Esophagus muscularis mucosa (tissue), 4 donors: ENCODE measurements at places on chromosomes 7 and 10. TPM values are rescaled to one million over a fixed set of nuclear protein-coding genes. Genes with fewer than 3 reads are reported as not detected.
A peak's percentile ranks its signal among the peaks of the same experiment; 100 is the strongest.

ABHD11 gene
- 7.7 TPM for total RNA-seq

TLX1 gene
- not detected for total RNA-seq

CALCR gene
- not detected for total RNA-seq

ASZ1 gene
- total RNA-seq: not detected

MASTL gene
- 3.0 TPM for total RNA-seq

EGFR gene
- total RNA-seq: 125 TPM

LRGUK gene
- 0.83 TPM for total RNA-seq

DNA sequence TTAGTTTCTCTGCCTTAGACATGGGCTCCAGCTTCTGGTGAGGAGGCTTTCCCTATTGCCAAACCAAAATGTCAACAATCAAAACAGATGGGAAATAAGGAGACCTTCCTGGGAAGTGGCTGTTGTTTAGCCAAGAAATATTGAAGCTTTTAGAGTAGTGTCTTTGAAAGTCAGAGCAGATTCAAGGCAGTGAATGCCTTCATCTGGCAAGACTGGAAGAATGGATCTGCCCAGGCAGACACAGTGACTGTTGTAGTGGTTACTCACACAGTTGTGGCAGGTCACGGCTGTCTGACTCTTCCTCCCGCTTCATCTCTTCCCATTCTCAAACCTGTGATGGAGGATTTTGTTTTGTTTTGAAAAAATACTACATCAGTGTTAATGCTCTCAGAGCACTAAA, 154.1 kb upstream of the ADO start:
- no peak for DNase-seq

GRCh38 chr10:5576780-5577624, 52.2 kb downstream of the CALML3 start:
- DNase-seq: no peak

DNA sequence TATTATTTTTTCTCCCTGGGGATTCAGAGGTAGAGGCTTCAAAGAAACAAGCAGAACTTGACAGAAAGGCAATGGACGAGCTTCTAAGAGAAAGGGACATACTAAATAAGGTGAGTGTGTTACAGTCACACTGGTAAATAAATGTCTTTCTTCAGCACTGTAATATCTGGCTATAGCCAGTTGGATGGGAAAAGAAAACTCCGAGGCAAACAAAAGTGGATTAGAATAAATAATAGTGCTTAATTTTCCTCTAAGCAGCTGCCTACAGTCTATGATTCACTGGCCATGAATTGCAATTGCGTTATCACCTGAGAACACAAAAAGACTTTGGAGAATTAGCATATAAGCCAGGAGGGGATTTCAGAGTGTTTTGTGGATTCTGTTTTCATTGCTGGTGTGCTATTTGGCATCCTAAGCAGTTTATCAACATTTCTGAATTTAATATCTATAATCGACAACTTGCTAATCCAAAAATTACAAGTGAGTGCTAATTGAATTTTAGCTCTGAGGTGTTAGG, 23.2 kb downstream of the CFAP58 start:
- no peak for DNase-seq

- DNase-seq: no peak
These were observed 317.7 kb upstream of the SEMA3C start for GRCh38 chr7:81236560-81236959.

GRCh38 chr10:77421591-77421990, 216.0 kb downstream of the KCNMA1 start:
- no peak for DNase-seq

DNA sequence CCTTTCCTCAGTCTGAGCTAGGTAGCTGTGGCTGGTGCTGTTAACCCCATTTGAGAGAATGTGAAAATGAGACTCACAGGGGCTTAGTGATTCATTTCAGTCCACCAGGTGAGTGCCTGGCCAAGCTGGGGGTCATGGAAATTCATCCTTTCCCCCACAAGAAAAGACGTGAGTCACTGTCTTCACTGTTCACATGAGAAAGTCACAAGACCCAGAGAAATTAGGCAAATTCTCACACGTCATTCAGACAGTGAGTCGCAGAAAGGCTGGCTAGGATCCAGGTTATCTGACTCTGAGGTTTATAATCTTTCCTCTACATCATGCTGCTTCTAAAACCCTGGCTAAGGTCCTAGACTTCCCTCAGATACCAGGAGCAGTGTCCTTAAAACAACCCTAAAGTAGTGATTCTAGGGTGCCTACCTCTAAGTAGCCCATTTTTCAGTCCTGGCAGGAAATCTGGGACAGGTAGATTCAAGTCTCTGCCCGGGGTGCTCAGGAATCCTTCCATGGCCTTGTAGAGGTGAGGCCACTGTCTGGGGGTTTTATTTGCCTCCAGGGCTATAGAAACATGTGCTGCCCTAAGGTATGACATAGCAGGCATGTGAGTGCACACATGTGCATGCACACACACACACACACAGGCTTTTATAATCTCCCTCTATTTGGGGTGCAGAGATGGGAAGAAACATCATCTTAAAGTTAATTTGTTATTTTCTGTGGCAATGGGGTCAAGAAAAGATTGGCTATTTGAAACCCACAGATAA, 427.9 kb upstream of the CELF2 start:
- no peak for DNase-seq

- no peak for DNase-seq
These were observed 72.1 kb downstream of the USP6NL start for GRCh38 chr10:11539191-11539868.

GRCh38 chr7:90424720-90425119, 21.5 kb downstream of the CLDN12 start:
- no peak for DNase-seq

GRCh38 chr10:73414230-73414945, 530 bp upstream of the ANXA7 start:
- DNase-seq: no peak

DNA sequence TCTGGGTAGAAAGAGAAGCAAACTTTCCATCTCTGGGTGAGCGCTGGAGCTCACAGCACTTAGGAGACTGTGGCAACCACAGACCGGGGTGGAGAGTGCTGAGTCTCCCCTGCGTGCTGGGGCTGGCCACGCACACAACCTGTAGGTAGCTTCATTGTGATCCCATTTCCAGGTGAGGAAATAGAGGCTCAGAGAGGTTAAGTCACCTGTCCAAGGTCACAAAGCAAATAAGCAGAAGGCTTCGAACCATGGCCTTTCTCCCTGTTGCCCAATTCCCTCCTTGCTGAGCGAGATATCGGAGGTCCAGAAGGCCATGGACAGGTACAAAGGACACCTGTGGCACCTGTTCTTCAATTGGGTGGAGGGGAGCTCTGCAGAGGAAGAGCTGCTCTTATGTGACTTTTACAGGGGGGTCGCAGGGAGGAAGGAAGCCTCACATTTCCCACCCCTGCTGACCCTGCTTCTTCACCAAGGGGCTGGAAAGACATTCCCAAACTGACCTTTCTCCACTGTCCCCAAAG, 39.4 kb downstream of the ZCCHC24 start:
- no peak for DNase-seq

GRCh38 chr7:75813084-75813483, 522 bp downstream of the CCL24 start:
- no peak for DNase-seq

DNA sequence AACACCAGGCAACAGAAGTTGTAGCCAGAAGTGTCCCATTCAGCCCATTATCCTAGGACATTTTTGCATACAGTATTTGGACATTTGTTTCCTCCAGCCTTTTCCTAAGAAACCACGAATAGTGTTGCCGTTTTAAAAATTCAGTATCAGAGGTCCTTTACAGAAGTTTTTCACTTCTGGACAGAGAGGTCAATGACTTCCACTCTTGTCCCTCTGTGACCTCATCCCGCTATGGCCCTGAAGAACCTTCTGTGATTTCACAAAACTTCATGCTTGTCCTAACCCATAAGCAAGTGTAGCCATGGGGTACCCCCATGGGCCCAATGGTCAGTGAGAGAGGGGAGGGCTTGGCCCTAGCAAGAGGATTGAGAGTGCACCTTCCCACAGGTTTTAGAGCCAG, 364.8 kb downstream of the TNS3 start:
- DNase-seq: peak; percentile 62

GRCh38 chr10:11763501-11763861, 21.3 kb downstream of the ECHDC3 start:
- no peak for DNase-seq

DNA sequence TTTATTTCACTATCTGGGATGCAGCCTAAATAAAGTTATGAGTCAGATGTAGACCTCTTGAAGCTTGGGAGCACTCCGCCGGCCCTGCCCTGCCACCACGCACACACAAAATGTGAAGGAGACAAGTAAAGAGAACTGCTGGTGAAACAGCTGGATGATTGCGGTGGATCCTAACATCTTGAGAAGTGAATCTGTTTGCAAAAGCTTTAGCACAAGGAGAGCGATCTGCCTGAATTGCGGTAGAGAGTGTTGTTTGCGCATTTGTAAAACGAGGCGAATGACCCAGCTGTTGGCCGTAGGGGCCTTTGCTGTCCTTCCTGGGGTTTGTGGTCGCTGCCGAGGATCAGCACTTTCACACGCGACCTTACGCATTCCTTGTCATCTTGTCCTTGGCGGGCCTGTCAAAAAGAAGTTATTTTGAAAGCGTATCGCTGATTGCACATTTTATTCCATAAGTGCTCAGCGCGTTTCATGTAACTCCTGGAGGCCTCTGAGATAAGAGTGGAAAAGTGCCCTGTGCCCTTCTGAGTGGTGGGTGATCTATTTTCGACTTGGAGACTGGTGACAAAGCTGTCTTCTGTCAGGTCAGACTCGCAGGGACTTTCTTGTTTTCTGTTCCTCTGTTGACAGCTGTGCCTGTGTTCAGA, 40.8 kb downstream of the RBM20 start:
- DNase-seq: no peak

- peak; percentile 99 for DNase-seq
These were observed 557 bp upstream of the SP4 start for GRCh38 chr7:21427182-21427870.

- DNase-seq: no peak
These were observed 186.7 kb upstream of the ANK3 start for GRCh38 chr10:60576130-60577069.

- no peak for DNase-seq
These were observed 891 bp upstream of the WAPL start for GRCh38 chr10:86522510-86522855.
